ENCODE measurements at places on chromosomes 1 and 21. TPM values are rescaled to one million over a fixed set of nuclear protein-coding genes. Genes with fewer than 3 reads are reported as not detected.

- H3K36me3 ChIP-seq: no peaks in the 10 kb centered on the region
- H3K4me3 ChIP-seq: no peak overlapping the region
- H3K4me1 ChIP-seq: no peaks in the 10 kb centered on the region
- no peak for DNase-seq
These were observed 77.5 kb upstream of the DNAJC6 start for GRCh38 chr1:65231718-65232330.

- H3K36me3 ChIP-seq: no peaks in the 10 kb centered on the region
- no peak overlapping the region for H3K4me3 ChIP-seq
- no peak for DNase-seq
- H3K4me1 ChIP-seq: peaks cover 12% of the 10 kb centered on the region
- no peak overlapping the region for H3K27ac ChIP-seq
- peaks cover 11% of the 10 kb centered on the region for H3K27me3 ChIP-seq
These were observed 139.0 kb downstream of the CAMTA1 start for GRCh38 chr1:6923955-6924881.

DNA sequence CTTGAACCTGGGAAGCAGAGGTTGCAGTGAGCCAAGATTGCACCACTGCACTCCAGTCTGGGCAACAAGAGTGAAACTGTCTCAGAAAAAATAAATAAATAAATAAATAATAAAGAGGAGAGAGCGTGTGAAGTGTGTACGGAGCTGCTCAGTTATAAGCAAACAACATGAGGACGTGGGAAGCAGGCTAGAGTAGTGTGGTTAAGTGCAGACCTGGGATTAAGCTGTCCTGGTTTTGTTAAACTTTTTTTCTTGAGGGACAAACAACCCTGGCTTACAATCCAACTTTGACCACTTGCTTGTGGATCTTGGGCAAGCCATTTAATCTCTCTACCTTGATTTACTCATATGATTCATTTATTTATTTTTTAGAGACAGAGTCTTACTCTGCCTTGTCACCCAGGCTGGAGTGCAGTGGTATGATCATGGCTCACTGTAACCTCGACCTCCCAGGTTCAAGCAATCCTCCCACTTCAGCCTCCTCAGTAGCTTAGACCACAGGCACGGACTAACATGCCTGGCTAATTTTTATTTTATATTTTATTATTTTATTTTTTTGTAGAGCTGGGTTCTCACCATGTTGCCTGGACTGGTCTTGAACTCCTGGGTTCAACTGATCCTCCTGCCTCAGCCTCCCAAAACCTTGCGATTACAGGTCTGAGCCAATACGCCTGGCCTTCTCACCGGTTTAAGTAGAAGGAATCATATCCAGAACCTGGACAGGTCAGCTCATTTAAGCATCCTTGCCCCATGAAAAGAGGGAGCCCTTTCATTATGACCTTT, 52.7 kb downstream of the RPS6KA1 start:
- no peak overlapping the region for H3K27ac ChIP-seq
- no peaks in the 10 kb centered on the region for H3K27me3 ChIP-seq
- DNase-seq: no peak
- H3K4me1 ChIP-seq: no peaks in the 10 kb centered on the region
- no peak overlapping the region for H3K4me3 ChIP-seq
- H3K36me3 ChIP-seq: no peaks in the 10 kb centered on the region

- H3K4me1 ChIP-seq: no peaks in the 10 kb centered on the region
- H3K27ac ChIP-seq: no peak overlapping the region
- no peak for DNase-seq
- H3K27me3 ChIP-seq: no peaks in the 10 kb centered on the region
These were observed 254.0 kb downstream of the SPATA17 start for GRCh38 chr1:217885181-217885580.

GRCh38 chr1:90726425-90726985, 9.4 kb upstream of the BARHL2 start:
- H3K27ac ChIP-seq: no peak overlapping the region
- H3K36me3 ChIP-seq: no peaks in the 10 kb centered on the region
- peaks cover 94% of the 10 kb centered on the region for H3K27me3 ChIP-seq
- H3K4me1 ChIP-seq: peaks cover 9% of the 10 kb centered on the region
- no peak overlapping the region for H3K4me3 ChIP-seq
- no peak for DNase-seq

FALEC gene
- polyA plus RNA-seq: 0.13 TPM

ABCG1 gene
- 3.6 TPM for polyA plus RNA-seq
